Stimulated activated CD8-positive, alpha-beta memory T cell treated with anti-CD3 and anti-CD28 coated beads, Interleukin-4, amount 100 ng/mL, for 1 hour (primary cell): ENCODE measurements at places on chromosomes 13 and 19.

- DNase-seq, result no peak
Observed at GRCh38 chr13:42075517-42075916, 27.1 kb downstream of the DGKH start.

GRCh38 chr13:48176781-48177180 lies 56.2 kb upstream of the ITM2B start:
- no peak for DNase-seq

DNA sequence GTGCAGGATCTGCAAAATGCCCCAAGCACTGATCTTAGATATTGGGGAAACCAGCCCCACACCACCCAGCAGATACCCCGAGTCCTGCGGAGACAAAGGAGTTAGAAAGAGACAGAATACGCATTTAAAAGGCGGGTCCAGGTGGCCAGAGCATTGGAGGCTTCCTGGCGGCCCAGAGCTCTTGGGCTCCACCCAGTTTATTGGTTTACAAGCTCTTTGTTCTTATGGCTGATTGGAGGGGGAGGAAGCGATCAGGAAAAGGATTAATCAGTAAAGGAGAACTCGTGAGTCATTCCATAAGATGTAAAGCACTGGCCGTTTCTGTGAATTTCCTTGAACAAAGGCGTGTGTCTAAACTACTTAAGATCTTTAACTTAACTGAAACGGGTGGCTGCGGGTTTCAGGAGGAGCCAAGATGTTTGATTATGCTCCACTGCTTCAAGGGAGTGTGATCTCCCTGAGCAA lies 926 bp downstream of the ZNF587 start:
- DNase-seq, result no peak

DNA sequence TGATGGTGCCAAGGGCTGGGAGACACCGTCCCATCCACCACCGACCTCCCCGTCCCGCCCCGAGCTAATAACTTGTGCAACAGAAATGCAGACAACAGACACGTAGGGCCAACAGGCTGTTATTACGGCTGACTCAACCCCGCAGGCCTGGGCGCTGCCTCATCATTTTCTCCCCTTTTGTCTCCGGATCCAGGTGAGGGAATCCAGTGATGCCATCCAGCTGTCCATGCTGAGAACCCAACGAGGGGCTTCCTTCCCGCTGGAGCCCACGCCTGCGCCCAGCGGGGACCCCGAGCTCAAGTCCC lies 6.4 kb upstream of the DIRAS1 start:
- no peak for DNase-seq

DNA sequence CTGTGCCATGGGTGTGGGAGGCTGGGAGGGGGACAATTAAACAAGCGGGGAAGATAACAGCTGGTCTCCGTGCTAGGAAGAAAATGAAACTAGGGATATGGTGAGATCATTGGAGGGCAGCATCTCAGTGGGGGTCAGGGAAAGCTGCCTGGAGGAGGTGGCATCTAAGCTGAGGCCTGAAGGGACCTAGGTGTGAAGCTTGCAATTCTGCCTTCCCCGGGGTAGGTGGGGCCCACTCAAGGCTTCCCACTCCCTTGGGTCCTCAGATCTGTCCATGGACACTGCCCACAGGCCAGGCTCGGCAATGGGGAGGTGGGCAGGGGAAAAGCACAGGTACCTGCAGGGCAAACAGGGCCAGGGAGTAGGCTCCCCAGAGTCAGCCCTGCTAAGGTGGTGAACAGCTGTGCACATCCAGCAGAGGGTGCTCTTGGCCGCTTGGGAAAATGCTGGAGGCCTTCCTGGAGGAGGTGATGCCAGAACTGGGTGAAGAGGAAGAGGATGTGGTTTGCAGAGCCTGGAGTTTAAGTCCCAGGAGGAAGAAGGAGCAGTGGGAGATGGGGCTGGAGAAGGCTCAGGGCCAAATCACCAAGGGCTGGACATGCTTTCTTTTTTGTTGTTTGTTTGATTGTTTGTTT lies 25.7 kb upstream of the CCNE1 start:
- DNase-seq, result no peak

GRCh38 chr13:19769854-19770253 lies 12.9 kb downstream of the PSPC1 start:
- no peak for DNase-seq

DNA sequence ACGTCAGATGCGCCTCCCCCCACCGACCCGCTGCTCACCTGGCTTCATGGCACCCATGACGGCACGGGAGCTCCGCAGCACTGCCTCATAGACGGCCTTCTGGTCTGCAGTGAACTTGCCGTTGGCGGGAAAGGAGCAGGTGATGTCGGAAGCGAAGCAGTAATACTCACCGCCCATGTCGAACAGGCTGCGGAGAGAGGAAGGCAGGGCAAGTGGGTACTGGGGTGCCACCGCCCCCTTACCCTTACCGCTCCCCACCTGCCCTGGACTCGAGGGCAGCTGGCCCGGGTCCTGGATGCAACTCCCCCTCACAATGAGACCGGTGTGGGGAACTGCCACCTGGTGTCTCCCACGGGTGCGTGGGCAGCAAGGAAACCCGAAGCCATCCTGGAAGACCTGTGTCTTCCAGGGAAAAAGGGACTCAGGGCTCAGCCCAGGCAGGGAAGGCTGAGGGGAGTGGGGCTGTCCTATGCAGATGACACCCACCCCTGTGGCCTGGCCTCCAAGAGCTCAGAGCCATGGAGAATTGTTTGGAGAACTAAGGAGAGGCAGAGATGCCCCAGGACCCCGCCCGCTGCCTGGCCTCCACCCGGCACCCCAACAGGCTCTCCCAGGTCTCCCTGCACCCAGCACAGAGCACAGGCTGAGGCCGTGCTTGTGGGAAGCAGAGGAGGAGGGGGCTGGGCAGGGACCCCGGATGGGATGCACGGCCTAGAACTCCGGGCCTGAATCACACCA lies 28.3 kb downstream of the CEBPG start:
- no peak for DNase-seq

DNA sequence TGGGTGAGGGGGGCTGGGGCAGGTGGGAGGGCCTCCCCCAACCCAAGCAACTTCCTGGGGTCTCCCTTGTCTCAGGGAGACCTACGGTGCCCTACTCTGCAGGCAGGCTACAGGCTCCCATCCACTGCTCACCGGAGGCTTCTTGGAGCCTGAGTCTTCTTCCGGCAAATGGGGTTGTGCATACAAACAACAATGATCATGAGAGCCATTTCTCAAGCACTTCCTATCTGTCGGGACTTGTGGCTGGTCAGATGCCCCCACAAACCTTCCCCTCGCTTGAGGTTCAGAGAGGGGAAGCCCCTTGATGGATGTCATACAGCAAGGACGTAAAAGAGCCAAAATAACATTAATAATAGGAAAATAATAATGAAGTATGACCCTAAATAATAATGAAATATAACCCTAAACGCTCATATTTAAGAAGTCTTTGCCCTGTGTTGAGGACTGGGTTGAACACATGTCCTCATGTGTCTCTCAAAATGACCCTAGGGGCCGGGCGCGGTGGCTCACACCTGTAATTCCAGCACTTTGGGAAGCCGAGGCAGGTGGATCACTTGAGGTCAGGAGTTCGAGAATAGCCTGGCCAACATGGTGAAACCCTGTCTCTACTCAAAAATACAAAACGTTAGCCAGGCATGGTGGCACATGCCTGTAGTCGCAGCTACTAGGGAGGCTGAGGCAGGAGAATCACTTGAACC lies 727 bp downstream of the CD37 start:
- no peak for DNase-seq

- no peak for DNase-seq
Observed at GRCh38 chr19:44587963-44588770, 25.2 kb upstream of the IGSF23 start.

- no peak for DNase-seq
Observed at GRCh38 chr13:44049081-44049945, 169.6 kb downstream of the LACC1 start.

DNA sequence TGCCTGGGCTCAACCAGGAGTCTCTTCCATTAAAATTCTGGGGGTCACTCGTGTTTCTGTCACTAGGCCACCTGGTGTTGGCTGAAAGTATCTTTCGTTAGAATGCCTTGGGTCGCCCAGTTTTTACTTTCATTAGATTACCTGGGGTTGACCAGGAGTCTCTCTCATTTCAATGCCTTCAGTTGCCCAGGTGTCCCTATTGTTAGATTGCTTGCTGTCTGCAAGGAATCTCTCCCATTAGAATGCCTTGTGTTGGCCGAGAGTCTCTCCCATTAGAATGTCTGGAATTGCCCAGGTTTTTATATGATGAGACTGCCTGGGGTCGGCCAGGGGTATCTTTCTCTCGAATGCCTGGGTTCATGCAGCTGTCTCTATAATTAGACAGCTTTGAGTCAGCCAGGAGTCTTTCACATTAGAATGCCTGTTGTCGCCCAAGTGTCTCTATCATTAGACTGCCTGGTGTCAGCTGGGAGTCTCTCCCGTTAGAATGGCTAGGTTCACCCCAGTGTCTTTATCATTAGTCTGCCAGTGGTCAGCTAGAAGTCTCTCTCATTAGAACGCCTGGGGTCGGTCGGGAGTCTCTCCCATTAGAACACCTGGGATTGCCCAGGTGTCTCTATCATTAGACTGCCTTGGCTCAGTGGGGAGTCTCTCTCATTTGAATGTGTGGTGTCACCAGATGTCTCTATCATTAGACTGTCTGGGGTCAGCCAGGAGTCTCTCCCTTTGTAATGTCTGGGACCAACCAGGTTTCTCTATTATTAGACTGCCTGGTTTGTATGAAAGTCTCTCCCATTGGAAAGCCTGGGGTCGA lies 1446.8 kb downstream of the UQCRFS1 start:
- no peak for DNase-seq

GRCh38 chr19:6109947-6110346 lies 353 bp downstream of the RFX2 start:
- no peak for DNase-seq

GRCh38 chr13:74202129-74202813 lies 68.1 kb upstream of the KLF12 start:
- DNase-seq, result no peak

DNA sequence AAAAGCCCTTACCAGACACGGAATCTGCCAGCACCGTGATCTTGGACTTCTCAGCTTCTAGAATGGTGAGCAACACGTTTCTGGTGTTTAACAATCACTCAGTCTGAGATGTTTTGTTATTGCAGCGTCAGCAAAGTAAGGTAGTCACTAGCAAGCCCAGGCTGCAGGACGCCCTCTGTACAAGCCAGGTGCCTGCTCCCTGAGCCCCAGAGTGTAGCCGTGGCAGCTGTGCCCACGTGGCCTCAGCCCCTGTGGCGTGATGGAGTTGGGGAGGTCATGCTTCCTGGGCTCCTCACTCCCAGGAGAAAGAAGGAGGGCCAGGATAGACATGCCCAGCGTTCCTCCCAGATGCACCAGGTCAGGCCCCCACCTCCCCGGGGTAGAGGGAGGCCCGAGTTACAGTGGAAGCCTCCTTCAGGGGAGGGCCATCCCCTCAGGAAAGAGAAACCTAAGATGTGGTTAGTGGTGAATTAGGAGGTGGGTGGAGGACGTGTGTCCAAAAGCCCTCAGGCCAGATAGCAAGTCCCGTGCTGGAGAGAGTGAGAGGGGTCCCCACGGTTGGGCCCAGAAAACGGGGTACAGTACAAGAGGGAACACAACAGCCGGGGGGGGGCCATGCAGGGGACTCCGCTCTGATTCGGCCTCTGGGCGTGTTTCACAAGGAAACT lies 169.6 kb upstream of the SOX1 start:
- DNase-seq, result no peak

- DNase-seq, result no peak
Observed at GRCh38 chr19:5719274-5719960, 529 bp downstream of the LONP1 start.

GRCh38 chr13:100484702-100485101 lies 103.9 kb downstream of the GGACT start:
- DNase-seq, result no peak

- no peak for DNase-seq
Observed at GRCh38 chr19:10615429-10616023, 9.8 kb upstream of the SLC44A2 start.

DNA sequence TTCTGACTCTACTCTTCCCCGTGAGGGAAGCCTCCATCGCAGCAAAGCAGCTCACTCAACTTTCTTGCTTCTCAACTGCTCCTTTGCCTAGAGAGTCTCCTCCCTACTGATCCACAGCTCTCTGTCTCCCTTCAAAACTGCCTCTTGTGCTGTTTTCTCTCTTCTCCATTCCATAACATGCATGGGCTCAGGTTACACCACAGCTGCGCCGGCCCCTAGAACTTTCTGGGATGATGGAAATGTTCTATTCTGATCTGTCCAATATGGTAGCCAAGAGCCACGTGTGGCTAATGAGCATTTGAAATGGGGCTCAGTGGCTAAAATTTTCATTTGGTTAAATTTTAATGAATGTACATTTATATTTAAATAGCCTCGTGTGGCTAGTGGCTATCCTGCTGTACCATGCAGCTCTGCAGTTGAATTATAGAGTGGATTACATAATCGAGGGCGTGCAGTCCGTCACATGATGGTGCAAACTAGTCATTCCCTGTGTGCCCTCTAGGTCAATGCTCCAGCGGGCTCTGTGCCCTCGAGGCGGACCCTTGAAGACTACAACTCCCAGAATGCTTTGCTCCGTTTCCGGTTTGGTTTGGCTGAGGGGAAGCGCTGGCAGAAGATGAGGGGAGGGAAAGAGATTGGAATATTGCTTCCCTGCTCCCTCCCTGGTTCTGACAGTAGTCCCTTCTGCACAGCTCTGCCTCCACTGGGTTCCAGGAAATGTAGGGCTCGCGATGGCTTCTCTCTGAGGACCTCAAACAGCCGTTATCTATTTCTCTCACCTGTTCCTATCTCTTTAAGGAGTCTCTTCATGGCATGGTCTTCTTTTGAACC lies 109.8 kb downstream of the CACNA1A start:
- no peak for DNase-seq

DNA sequence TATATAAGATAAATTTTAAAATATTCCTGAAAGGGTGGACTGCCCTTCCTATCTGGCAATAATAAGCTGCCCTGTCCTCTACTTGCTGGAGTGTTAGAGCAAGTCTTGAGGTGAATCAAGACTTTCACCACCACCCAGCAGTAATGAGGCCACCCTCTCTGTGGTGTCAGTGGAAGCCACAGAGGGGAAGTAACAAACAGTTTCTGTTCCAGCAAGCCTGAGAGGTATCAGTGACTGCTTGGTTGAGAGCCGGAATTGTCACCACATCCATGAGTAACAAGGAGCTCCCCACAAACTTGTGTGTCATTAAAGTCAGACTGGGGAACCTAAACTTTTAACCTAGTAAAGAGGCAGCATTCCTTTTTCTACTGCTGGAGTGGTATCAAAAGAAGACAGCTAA lies 532.7 kb upstream of the SPRY2 start:
- peak; percentile 2 for DNase-seq

DNA sequence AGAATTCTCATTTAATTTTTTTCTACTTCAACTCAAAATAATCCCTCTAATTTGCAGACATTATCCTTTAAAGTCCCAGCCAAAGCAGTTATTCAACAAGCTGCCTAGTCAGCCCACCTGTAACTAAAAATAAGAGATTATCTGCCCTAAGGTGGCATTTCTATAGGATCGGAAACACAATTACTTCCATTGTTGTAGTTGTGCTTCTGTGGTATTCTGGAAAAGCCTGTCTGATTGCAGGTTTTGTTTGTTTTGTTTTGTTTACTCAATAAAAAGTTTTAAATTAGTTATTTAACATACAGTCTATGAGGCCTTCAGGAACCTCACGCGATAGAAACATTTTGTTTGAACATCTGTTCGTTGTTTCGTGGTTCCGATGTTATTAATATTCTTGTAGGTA lies 101.0 kb downstream of the ZIC5 start:
- DNase-seq, result no peak
